Motor neuron (in vitro differentiated cells): ENCODE measurements at places on chromosomes 7 and 10. TPM values are rescaled to one million over a fixed set of nuclear protein-coding genes. Genes with fewer than 3 reads are reported as not detected.
A peak's percentile ranks its signal among the peaks of the same experiment; 100 is the strongest.

Gene PDZD7
- 6.2 and 9.6 TPM in 2 replicates for total RNA-seq

DNA sequence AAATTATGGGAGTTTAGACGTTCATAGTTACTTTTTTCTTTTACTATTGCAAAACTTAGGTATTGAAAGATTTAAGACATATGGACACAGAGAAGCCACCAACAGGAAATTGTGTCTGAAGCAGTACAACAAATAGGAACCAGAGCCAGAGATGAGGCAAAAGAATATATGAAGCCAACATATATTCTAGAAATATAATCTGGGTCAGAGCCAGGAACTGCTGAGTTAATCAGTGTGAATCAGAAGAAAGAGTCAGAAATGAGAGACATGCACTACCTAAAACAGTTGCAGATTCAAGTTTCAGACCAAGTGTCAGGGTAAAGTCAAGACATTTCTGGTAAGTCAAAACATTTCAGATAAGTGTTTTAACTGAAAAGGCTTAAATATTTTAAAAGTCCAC lies 67.7 kb downstream of the DGKB start:
- no peak for ATAC-seq

GRCh38 chr7:130381468-130382312 lies 1.4 kb downstream of the CPA1 start:
- ATAC-seq = no peak

GRCh38 chr10:4770801-4771553 lies 55.0 kb upstream of the AKR1E2 start:
- no peak for ATAC-seq

- ATAC-seq = peak; percentile 31
Observed at GRCh38 chr10:15348579-15348978, 22.5 kb downstream of the FAM171A1 start.

- ATAC-seq = no peak
Observed at GRCh38 chr7:8637322-8637721, 203.9 kb downstream of the NXPH1 start.

GRCh38 chr10:78312197-78313047 lies 278.8 kb downstream of the RPS24 start:
- ATAC-seq = no peak

DNA sequence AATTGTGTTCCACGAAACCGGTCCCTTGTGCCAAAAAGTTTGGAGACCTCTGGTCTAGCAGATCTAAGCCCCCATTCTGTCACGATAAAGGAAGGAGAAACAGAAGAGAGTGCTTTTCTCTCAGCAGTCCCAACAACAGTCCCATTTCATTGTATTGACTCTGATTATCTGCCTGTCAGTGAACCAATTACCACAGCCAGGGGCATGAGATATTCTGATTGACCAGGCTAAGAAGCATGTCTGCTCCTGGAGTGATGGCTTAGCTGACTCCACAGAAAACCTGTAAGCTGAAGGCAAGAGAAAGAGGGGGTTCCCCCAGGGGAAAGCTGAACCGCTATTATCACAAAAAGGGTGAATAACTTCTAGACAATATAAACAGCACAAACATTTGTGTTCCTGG lies 765.4 kb downstream of the SORCS1 start:
- ATAC-seq = no peak

DNA sequence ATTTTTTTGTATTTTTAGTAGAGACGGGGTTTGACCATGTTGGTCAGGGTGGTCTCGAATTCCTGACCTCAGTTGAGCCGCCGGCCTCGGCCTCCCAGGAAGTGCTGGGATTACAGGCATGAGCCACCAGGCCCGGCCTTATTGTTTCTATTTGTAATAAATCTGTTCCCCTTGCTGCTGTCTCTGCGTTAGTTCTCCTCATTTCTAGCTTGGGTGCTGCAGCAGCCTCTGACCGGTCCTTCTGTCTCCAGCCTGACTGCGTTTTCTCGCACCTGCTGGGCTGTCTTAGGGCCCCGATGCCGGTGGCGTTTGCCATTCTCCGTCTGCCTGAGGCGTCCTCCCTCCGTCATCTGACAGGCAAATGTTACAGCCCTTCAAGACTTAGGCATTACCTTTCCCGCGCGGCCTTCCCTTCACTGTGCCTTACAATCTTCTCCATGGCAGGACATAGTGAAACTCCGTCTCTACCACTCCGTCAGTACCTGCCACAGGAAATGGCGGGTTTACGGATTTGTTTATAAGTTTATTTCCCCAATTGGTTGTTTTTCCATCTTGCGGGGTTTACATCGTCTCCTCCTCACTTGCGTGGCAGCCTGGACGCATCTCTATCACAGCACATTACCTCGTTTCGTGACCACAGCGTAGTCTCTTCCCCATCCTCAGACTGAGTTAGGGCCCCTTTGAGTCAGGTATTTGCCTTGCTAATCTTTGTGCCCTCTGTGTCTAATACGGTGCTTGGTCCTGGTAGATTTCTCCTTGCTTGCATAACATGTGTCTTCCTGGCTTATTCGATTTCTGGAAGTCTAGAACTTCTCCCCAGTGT lies 2.3 kb upstream of the GIMAP8 start:
- peak; percentile 42 for ATAC-seq

Gene CDK6
- 27.1 and 27.3 TPM in 2 replicates for total RNA-seq

DNA sequence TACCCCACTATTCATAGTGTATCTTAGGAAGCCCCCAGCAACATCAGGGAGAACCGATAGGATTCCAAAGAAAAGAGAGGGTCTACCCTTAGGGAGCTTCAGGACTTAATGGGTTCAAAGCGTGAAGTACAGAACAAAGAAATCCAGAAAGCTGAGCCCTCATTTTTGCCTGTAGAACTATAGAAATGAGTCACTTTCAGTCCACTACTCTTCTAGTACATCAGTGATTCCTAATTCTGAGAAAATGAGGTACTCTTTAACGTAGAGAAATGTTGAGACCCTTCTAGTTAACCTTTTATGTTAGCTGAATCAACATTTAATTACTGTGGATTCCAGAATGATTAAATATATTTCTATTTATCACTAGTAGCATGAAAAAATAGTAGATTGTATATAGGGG lies 1.8 kb downstream of the TDRD1 start:
- no peak for ATAC-seq

DNA sequence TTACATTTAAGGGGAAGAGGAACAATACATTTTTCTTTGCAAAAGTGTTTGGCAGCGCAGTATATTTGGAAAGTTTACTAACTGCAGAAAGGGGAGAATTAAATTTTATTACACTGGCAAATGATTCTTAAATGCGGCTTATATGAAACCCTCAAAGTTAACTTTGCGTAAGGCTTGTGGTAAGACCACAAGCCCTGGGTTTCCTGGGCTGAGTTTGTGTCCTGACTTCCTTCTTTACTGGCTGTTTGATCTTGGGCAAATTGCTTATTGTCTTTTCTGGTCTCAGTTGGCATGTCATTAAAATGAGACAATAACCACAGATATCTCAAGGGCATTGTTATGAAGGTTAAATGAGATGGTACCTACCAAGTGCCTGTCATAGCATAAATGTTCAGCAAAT lies 106.8 kb downstream of the GLRX3 start:
- ATAC-seq = no peak

Gene CUZD1
- total RNA-seq = 0.95 and 1.0 TPM in 2 replicates

DNA sequence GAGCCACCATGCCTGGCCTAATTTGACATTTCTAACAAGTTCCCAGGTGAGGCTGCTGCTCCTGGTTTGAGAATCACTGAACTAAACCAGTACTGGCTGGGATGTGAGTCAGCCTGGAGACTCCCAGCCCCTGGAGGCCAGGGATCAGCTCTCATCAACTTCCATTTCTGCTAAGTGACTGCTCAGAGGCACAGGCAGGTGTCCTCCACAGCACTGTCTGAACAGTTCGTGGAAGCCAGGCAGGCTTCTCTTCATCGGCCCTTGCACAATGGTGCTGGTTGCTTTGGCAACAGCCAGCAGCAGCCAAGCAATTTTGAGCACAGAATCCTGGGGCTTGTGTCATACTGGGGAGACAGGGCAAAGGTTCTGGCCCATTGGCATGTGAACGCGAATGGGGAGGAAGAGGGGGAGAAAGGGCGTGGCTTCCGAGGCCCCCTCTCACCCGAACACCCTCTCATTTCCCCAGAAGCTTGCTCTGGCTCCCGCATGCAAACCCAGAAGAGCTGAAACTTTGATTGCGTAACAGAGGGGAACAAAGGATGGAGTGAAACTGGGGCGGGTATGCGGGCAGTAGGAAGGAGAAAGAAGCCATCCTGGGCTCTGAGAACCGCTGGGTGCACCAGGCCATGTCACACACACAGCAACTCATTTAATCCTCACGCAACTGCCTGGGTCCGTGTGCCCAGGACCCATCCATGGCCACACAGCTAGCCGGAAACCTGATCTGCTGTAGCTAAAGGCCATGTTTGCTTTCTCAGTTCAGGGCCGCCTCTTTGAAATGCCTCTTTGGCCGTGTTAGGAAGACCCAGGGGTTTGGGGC lies 9.0 kb upstream of the POR start:
- ATAC-seq = peak; percentile 97

- ATAC-seq = peak; percentile 100
Observed at GRCh38 chr10:91340613-91341362, 69.4 kb upstream of the HECTD2 start.

Gene XPNPEP1
- total RNA-seq = 99.7 and 102 TPM in 2 replicates

Gene CTAGE15
- total RNA-seq = 0.89 TPM in 1 of 2 replicates, not detected in the other

Gene VWDE
- 1.4 and 1.5 TPM in 2 replicates for total RNA-seq

Gene SUN3
- total RNA-seq = not detected in 2 replicates

- no peak for ATAC-seq
Observed at GRCh38 chr7:22093001-22093400, 147.3 kb upstream of the CDCA7L start.

DNA sequence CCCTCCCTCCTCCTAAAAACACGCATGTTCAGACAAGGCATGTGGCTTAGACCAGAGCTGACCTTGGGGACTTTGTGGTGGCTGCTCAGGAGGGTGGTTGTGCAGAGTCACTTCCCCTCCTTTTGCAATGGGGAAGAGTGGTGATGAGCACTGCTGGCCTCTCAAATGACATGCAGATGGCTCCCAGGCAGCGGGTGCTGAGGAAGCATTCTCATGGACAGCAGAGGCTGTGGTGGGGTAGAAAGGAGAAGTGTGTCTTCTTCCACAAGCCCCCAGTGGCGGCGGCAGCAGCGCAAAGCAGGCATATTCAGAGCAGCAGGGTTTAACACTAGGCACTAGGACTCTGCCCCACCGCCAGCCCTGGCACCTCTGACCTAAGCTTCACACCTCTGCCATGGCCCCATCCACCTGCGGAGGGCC lies 105.9 kb upstream of the ANLN start:
- ATAC-seq = no peak

DNA sequence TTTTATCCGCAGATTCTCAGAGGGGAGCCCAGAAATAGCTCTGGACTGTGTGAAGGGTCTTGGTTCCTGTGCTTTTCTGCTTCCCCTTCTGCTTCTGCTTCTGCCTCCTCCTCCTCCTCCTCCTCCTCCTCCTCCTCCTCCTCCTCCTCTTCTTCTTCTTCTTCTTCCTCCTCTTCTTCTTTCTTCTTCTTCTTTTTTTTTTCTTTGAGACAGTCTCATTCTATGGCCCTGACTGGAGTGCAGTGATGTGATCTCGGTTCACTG lies 11.6 kb downstream of the PDZD7 start:
- no peak for ATAC-seq

Gene HOXA13
- 0.05 TPM in 1 of 2 replicates, not detected in the other for total RNA-seq

DNA sequence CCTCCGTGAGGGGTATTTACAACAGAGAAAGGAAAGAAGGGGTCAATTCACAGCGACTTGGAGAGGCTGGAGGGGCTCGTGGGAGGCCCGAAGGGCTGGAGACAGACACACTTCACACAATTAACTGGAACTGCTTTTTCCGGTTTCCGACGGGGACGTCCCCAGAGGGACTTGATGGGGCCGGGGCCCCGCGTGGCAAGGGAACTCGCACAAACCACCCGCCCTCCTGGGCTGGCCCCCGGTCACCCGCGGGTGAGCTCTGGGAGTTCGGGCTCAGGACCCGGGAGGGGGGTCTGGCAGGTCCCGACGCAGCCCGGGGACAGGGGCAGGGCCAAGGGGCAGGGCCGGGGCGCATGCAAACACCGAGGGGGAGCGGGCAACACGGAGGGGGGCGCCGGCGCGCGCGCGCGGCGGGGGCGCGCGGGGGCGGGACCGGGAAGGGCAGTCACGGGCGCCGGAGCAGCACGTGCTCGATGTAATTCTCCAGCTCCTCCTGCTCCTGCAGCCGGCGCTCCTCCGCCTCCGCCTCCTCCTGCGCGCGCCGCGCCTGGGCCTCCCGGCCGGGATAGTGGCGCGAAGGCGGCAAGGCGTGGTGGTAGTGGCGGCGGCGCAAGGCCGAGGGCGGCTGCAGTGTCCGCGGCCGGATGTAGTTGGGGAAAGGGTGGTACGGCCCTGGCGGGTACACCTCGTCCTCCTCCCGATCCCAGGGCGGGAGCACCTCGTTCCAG lies 2.7 kb downstream of the VGF start:
- ATAC-seq = peak; percentile 32

GRCh38 chr10:16381083-16381482 lies 55.7 kb upstream of the PTER start:
- ATAC-seq = no peak

DNA sequence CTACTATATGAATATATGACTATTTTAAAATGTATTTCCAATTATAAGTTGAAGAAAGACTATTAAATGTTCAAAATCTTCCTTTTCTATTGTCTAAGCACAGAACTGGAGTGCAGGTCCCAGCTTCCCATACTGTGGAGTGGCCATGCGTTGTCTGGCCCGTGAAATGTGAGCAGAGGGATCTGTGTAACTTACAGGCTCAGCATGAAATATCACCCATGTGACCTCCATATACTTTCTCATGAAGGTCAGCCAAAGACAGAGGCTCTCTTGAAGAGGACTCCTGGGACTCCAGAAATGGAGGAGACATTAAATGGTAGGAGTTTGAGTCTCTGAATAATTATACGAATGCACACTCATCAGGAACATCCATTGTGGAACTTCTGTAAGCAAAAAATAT lies 92.4 kb upstream of the CAV2 start:
- ATAC-seq = no peak

DNA sequence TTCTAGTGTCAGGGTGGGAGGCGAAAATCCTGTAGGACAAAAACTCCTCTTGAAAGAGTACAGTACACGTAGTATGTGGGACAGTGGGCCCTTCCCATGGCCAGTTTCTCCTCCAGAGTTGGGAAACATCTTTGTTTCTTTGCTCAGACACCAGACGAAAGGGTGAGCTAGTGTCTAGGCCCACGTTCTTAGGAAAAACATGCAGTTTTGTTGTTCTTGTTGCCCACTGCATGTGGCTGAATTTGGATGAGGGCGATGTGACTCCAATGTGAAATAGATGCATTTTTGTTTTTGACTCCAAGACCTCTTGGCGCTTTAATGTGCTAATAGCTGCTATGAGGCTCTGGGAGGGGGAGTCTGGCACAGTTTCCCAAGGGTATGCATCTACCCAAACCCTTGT lies 100.8 kb downstream of the ATXN7L1 start:
- no peak for ATAC-seq

- ATAC-seq = no peak
Observed at GRCh38 chr10:117972168-117972837, 74.4 kb downstream of the RAB11FIP2 start.

- ATAC-seq = no peak
Observed at GRCh38 chr10:118963341-118963740, 66.2 kb upstream of the NANOS1 start.

Gene COL26A1
- 16.4 and 17.0 TPM in 2 replicates for total RNA-seq
